GOT3 (cell line): ENCODE measurements at places on chromosomes 3 and 15.

- no peak for DNase-seq
Observed at GRCh38 chr15:39376371-39376909, 204.4 kb upstream of the THBS1 start.

DNA sequence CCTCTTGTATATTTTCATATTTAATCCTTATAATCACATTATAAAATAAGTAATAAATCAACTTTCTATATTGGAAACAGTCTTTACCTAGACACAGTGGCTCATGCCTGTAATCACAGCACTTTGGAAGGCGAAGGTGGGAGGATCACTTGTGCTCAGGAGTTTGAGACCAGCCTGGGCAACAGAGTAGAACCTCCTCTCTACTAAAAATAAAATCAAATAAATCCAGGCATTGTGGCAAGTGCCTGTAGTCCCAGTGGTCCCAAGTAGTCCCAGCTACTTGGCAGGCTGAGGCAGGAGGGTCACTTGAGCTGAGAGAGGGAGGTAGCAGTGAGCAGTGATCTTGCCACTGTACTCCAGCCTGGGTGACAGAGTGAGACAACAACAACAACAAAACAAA is 975.1 kb downstream of the ROBO1 start:
- no peak for DNase-seq

- no peak for DNase-seq
Observed at GRCh38 chr3:18649666-18650363, 224.7 kb upstream of the SATB1 start.

DNA sequence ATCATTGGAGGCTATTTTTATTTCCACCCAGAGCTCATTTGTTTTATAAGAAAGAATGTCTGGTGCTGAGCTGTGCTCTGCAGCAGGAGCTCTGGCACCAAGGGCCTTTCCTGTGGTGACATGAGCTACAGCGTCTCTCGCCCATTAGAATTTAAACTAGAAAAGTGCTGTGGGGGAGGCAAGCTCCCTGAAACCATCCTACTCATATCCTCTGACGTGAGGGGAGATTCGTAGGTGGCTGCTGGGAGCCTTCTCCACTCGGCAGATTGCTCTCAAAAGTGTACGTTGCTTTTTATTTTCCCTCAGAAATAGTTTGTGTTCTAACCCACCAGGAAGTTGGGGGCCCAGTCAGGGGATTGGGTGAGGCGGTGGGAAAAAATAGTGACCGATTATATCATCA is 76.3 kb upstream of the ARHGEF3 start:
- no peak for DNase-seq

DNA sequence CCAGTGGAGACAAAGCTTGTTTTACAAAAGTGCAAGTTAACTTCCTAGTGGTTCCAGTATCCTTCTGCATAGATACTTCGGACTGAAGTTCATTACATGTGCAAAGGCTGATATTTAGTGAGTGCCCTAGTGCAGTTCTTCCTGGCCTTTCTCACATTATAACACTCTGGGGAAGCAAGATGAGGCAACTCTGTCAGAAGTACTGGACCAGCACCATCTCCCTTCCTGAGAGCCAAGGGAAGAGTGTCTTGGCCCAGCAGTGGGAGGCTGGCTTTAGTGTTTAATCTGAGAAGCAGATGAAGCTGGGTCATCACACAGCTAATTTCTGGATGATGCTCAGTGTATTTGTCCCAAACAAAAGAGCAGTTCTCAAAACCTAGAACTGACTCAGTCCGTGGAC is 397.7 kb downstream of the CACNA2D3 start:
- no peak for DNase-seq

GRCh38 chr3:136576279-136577009 is 175.7 kb downstream of the STAG1 start:
- DNase-seq, result no peak

DNA sequence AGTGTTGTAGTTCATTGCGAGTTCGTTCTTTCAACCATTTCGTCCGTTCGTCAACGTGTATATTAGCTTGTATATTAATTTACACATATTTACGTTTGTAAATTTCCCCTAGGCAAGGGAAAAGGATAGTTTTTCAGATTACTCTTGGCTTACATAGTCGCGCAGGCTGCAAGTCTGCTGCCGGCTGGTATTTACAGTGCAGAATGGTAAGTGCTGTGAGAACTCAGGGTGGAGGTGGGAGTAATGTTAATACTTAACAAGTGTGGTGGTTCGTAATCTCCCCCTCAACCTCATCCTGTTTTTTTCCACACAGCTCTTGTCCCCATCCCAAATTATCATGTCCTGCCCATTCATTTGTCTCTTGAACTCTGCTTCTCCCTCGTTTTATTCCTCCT is 766 bp downstream of the FAM98B start:
- DNase-seq, result no peak
